ENCODE measurements at places on chromosomes 16 and 17.

GRCh38 chr17:40498281-40499084 lies 2.9 kb downstream of the TNS4 start:
- DNase-seq = no peak

DNA sequence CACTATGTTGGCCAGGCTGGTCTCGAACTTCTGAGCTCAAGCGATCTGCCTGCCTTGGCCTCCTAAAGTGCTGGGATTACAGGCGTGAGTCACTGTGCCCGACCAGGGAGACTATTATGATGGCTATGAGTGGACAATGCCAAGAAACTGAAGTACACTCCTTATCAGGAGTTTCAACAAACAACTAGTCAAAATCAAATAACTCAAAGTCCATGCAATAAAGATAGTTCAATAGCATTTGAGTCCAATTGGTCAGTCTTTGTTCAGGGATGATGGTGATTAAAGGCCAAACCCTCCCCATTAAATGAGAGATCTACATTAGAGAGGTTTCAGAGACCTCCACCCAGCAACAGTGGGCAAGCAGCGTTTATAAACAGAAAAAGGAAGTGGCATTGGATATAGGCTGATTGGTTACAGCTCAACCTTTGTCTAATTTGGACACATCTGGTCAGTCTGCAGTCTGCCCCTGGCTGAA lies 8.0 kb downstream of the CHST5 start:
- no peak for DNase-seq

DNA sequence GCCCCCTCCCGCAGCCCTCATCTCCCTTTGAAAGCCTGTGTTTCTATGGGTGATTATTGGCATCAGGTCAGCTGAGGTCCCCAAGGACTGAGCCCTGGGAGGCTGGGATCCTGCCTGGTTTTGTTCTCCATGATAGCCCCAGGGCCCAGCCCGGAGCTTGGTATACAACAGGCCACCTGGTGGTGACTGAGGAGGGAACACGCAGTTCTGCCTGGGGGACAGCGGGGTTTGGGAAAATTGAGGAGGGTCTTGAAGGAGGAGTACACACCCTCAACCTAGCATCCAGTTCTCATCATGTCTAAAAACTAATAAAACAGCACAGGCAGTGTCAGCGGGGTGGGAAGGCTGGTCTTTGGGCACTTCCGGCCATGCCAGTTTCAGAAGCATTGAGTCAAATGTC lies 335.1 kb downstream of the CPPED1 start:
- no peak for DNase-seq

- no peak for DNase-seq
Measured at GRCh38 chr17:82686366-82687324, 11.9 kb downstream of the RAB40B start.

DNA sequence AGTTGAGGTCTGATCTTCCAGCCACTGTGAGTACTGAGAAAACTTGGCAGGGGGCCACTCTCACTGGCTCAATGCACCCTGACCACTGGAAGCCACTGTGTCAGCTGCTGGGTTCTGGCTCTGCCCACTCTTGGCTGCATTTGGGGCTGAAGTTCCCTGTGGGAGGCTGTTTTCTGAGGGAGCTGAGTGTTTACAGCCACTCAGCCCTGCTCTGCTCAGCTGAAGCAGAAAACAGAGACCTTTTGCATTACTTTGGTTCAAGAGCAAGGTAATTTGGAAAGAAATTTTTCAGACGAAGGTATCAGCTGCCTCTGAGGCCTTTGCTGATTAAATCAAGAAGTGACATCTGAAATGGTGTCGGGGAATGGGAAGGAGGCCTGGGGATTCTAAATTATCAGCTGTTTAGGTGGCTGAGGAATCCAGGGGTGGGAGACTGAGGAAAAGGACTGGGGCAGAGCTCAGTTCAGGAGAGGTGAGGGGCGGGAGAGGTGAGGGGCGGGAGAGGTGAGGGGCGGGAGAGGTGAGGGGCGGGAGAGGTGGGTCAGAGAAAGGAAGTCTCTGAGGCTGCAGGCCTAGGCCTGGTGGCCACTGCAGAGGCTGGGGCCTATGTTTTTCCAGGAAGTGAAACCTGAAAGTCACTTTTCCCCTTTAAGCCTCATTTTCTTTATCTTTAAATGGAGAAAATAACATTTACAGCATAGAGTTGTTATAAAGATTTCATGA lies at the start of gene ACSM5:
Gene ACSM5 (plus strand): TSS at position 137 of the 723 bp plus-strand sequence. CDS start 1,951 bp downstream, outside the sequence.
- DNase-seq = no peak

DNA sequence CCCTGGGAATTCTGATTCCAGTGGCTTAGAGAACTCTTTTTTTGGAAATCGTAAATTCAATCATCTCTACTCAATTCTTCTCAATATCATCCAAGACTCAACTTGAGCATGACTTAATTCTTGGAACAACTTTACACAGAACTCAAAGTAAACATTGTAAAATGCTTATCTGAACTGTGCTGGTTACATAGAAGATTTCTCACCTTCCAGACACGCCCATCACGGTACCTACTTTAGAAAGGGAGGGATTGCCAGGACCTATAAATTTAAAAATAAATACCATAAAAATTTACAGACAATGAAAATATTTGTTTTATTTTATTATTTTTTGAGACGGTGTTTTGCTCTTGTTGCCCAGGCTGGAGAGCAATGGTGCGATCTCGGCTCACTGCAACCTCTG lies 26.5 kb downstream of the MAP1LC3B start:
- no peak for DNase-seq

GRCh38 chr17:37541880-37542660 lies 52.4 kb downstream of the DUSP14 start:
- DNase-seq = peak; percentile 87

- DNase-seq = peak; percentile 57
Measured at GRCh38 chr16:56776562-56776961, 46.6 kb downstream of the NUP93 start.
